ENCODE measurements at places on chromosomes 11 and 22.

DNA sequence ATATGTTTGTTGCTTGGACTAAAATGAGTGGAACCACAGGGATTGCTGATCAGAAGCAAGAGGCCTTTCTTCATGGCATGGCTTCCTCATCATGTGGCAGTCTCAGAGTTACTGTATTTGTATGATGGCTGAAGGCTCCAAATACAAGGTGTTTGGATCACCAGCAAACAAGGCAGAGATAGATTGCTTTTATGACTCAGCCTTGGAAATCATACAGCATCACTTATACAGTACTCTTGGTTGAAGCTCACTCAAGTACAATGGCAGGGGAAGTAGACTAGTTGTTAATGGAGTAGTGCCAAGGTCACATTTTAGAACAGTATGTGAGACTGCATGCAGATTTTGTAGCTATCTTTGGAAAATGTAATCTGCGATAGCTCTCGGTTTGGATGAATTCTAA lies 16.6 kb downstream of the CAPRIN1 start:
- no peak for DNase-seq

GRCh38 chr22:25645266-25645665 lies 80.8 kb downstream of the GRK3 start:
- DNase-seq: no peak

GRCh38 chr11:93844568-93844967 lies 5.8 kb downstream of the VSTM5 start:
- DNase-seq: no peak

DNA sequence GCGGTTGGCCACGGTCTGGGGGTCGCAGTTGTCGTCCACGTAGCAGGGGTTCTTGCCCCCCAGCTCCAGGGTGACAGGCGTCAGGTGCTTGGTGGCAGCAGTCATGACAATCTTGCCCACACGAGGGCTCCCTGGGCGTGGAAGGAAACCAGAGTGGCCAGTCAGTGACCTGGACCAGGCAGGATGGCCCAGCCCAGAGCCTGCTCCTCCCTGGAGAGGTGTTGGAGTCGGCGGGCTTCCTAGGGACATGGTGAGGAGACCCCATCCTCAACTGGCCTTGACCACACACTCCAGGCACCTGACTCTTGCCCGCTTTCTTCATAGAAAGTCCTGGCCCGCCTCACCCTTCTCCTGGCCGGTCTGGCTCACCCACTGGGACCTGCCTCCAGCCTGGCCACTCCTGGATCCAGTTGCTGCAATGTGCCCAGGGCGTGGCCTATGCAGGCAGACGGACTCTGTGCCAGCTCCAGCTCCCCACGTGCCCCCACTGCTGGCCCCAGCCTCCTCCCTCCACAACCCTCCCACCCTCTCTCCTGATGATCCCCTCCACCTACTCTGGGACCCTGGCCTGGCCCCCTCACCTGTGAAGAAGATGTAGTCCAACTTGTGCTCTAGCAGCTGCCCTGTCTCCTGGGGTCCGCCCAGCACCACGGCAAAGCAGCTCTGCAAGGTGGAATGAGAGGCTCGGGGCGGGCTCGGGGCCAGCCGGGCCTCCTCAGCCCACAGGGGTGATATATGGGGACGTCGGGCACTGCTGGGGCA lies 8.7 kb downstream of the ALDH3B2 start:
- no peak for DNase-seq

- DNase-seq: no peak
Observed at GRCh38 chr11:106447631-106448191, 370.2 kb downstream of the AASDHPPT start.

DNA sequence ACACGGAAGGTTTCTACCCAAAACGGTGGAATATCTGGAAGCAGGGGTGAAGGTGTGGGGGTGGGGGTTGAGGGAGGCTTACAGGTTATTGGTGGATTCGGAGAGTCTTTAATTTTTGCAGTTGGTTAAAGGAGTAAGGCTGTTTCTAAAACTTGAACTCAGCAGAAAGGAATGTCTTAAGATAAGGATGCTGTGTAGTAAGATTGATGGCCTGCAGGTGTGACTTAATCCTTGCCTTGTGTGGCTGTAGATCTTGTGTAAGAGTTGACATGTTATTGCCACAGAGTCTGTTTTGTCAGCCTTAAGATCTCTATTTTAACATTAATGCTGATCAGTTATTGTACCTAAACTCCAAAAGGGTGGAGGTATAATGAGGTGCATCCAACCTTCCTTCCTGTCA lies 16.4 kb upstream of the OR6M1 start:
- DNase-seq: no peak
